ENCODE measurements at places on chromosomes 1 and 21.

DNA sequence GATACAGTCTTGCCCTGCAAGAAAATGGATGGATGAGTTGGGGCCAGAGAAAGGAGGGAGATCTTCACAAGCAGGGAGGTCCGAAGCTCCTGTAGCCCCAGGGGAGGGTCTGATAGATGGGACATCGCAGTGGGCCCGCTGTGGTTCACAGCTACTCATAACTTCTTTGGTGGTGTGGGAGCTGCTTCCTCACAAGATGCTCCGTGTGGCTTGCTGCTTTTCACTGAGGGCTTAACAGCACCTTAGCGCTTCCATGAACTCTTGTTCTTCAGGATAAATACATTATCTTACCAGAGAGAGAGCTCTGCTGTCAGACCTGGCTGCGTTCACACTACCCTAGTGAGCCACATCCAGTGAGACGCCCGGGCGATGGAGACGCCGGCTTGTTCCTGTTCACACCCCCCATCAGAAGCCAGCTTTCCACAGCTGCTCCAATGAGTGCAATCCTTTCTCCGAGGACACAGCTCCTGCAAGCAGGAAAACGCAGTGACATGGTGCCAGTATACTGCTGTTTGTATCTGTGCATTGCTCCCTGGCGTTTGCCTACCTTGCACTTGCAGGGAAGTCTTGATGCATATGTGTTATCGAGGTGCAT is 599.8 kb downstream of the AJAP1 start:
- no peak for DNase-seq

GRCh38 chr1:198680174-198680875 is 41.5 kb downstream of the PTPRC start:
- DNase-seq = no peak

DNA sequence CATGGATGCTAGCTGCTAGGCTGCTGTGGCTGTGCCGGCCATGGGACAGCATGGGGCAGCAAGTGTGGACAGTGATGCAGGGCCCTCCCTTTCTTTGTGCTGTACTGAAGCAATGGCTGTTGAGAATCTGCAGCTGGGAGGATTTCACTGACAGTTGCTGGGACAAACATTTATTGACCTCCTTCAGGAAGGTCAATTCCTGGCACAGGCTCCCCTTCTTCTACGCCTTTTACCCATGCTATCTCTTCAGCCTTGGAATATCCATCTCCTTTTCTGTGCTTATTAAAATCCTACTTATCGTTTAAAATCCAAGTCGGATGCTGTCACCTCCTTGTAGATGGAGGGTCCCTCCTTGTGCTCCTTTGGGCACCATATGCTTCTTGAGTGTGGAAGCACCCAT is 213.1 kb upstream of the USP24 start:
- DNase-seq = no peak

GRCh38 chr1:212364985-212365384 is 49.7 kb downstream of the PACC1 start:
- no peak for DNase-seq

- no peak for DNase-seq
These were observed 5.5 kb downstream of the POGK start for GRCh38 chr1:166844791-166845190.

GRCh38 chr1:231216498-231216897 is 24.5 kb upstream of the GNPAT start:
- DNase-seq = no peak
